Dorsolateral prefrontal cortex (tissue), 122 donors: ENCODE measurements at places on chromosomes 3 and 15.

DNA sequence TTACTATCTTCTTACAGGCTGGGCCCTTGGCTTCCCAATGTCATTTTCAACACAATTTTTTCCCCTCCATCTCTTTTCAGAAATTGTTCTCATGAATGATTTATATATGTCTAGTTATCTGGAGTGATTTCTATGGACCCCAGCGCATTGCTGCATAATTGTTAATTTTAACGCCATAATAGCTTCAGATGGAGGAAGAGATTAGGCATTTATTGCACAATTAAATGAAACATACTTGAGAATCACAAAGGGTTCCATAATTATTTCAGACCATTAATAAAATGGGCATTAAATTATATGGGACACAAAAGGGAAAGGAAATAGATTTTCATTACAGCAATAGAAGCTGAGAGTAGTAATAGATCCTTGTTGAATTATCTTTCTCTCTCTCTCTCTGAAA is 70.3 kb upstream of the SOX14 start:
- no peak for DNase-seq

DNA sequence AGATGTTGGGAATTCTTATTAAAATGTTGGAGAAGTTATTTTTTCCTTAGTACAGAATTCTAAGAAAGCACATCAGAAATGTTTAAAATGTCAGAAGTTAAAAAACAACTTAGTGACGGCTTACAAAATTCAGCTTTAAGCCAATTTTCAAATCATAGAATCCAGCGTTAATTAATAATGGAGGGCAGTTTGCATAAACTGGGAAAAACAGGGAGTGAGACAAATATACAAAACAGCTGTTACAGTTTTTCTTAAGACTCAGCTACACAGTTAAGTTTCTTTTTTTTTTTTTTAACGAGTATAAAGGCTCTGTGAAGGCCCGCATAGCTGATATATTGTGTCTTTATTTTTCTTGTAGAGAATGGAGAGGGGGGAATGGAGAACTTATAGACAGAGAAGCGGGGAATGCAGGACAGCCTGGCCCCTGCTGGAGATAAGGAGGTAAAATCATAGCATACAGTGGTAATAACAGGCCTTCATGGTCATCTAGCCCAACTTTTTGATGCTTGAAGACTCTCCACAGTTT is 164.4 kb downstream of the BBX start:
- DNase-seq = no peak

DNA sequence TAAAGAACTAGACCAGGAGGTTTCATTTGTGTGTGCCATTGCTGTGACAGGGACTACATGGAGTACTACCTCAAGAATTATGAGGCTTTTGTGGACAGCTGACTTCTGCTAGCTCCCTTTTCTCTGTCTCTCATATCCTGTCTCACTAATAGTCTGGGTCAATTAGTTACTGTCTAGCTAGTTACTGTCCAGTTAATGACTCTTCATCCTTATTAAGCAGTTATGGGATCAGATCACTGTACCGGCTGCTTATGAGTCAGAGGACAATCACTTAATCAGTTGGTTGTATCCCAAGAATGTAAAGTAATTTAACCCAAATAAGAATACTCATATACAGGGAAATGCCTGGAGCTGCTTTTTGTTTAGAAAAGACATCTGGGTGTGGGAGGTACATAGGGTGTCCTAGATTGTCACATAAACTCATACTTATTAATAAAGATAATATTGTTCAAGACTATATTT is 158.0 kb downstream of the CDIN1 start:
- no peak for DNase-seq

DNA sequence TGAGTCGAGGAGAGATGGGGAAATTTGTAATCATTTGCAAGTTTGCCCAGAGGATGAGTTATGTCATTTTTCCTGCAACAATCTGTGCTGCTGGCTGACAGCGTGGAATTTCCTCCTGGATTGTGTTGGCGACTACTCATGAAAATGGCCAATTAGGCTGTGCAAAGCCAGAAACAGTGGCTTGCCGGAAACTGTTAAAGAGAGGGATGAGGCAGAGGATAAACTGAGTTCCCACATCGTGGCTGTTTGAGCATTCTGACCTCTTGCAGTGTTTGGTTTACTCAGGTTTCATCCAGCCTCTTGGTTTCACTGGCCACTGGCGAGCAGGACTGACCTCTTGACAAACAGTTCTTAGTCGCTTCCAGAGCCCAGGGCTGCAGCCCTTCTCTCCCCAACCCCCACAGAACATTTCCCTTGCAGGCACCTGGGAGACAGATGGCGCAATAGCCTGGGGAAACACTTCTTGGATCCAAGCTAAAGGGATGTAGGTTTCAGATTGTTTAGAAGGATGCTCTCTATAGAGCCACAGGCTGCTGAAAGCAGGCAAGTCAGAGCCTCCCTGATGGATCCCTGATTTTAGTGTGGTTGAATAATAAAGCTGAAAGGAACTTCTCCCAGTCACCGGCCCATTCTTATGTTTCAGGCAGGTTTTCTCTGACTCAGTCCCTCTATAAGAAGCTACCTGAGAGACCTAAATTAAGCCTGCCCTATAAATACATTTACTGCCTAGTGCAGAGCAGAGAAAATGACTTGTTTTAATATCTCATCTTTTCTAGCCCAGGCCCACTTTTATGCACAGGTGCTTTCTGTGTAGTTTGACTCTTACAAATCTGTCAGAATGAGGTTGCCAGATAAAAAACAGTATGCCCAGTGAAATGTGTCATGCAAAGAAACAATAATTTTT is 92.8 kb upstream of the UBE2E1 start:
- DNase-seq = no peak

GRCh38 chr3:116046350-116046749 is 398.9 kb downstream of the LSAMP start:
- DNase-seq = no peak

- no peak for DNase-seq
Measured at GRCh38 chr3:188788621-188789081, 383.1 kb upstream of the TPRG1 start.

DNA sequence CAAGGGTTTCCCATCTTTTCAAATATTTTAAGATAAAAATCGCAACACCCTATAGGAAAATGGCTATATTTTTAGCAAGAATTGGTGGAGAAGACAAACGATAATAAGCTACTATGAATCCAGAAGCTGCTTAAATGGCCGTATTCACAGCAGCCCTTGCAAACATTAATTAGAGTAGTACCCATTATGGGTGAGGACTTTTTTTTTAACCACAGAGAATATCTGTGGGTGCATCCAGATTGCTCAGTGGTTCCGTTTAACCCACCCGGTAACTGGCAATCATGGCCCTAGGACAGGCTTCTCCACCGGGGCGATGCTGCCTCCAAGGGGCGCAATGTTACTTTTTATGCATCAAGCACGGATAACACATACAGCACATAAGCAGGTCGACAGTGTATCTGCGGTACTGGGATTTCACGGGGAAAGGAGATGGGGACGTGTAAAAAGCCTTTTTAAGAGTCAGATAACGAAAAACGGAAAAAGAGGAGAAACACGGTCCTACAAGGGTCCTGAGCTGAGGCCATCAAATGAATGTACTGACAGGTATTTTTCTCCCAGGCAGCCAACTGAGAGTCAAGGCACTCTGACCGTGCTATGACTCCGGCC is 968 bp upstream of the TMEM266 start:
- DNase-seq = peak; percentile 61

- DNase-seq = no peak
Measured at GRCh38 chr15:71329497-71330260, 214.4 kb downstream of the THSD4 start.
